ENCODE measurements at places on chromosomes 7 and 10. TPM values are rescaled to one million over a fixed set of nuclear protein-coding genes. Genes with fewer than 3 reads are reported as not detected.

DNA sequence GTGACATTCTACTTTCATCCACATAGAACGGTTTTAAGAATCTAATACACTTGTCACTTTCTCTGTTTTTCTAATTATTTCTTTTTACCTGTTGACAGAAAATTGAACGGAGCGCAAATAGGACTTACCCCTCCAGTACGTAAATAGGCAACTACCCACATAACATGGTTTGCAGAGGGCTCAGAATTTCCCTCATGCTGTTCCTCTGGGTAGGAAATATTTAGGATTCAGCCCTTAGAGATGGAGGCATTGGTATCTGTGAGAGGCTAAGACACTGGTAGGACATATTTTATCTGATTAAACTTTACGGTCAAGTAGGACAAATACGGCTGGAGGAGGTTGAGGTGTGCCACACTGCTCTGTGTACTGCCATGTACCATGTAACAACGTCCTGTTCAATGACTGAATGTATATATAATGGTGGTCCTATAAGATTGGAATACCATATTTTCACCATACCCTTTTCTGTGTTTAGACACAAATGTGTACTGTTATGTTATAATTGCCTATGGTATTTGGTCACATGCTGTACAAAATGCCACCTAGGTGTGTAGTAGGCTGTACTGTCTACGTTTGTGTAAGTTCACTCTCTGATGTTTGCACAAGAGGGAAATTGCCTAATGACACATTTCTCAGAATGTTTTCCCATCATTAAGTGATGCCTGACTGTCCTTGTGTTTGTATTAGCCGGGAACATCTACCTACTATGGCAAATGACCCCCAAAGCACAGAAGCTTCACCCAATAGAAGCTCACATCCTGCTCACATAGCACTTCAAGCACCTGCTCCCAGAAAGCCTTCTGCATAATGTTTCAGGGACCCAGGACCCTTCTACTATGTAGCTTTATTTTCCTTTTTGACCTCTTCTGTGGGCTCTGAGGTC, 429.4 kb upstream of the AKR1E2 start:
- H3K27me3 ChIP-seq: no peaks in the 10 kb centered on the region
- no peak overlapping the region for H3K27ac ChIP-seq
- no peak overlapping the region for H3K4me3 ChIP-seq
- H3K4me1 ChIP-seq: no peaks in the 10 kb centered on the region
- no peak for DNase-seq

GRCh38 chr7:157301610-157302120, 35.1 kb upstream of the DNAJB6 start:
- no peak for DNase-seq
- no peaks in the 10 kb centered on the region for H3K27me3 ChIP-seq
- H3K27ac ChIP-seq: peak overlapping the region; percentile 22
- no peaks in the 10 kb centered on the region for H3K36me3 ChIP-seq
- no peaks in the 10 kb centered on the region for H3K4me1 ChIP-seq
- H3K4me3 ChIP-seq: no peak overlapping the region

SAP25 gene
- 11.8 TPM for total RNA-seq

- no peaks in the 10 kb centered on the region for H3K36me3 ChIP-seq
- H3K4me3 ChIP-seq: no peak overlapping the region
- no peak overlapping the region for H3K27ac ChIP-seq
- H3K27me3 ChIP-seq: no peaks in the 10 kb centered on the region
Observed at GRCh38 chr10:130002606-130003005, 38.5 kb upstream of the EBF3 start.

SYT15B gene
- 68.3 TPM for total RNA-seq

- no peak for DNase-seq
- H3K4me3 ChIP-seq: no peak overlapping the region
- no peaks in the 10 kb centered on the region for H3K4me1 ChIP-seq
- no peak overlapping the region for H3K27ac ChIP-seq
- H3K36me3 ChIP-seq: no peaks in the 10 kb centered on the region
Observed at GRCh38 chr7:103636153-103636552, 190.1 kb upstream of the SLC26A5 start.

DNA sequence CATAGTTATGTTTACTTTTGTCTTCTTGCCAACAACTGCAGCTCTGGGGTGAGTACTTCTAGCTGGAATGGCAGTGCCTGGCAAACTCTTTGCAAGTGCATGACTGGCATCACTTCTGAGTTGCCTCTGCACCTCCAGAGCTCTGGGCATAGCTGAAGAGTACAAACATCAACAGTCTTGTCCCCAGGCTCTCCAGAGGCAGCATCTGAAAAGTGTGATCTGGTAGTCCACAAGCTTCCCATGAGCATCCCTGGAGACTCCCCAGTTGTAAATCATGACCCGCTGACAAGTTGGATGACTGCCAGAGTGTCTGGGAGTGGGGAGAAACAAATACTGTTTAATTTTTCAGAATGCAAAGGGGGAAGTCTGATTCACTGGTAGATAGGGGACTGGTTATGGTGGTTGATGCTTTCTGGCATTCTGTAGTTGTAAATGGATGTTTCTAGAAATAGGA, 138.9 kb upstream of the CDK13 start:
- H3K4me3 ChIP-seq: no peak overlapping the region
- no peaks in the 10 kb centered on the region for H3K4me1 ChIP-seq
- no peaks in the 10 kb centered on the region for H3K36me3 ChIP-seq
- no peak for DNase-seq
- H3K27ac ChIP-seq: no peak overlapping the region
- no peaks in the 10 kb centered on the region for H3K27me3 ChIP-seq

- no peak overlapping the region for H3K27ac ChIP-seq
- DNase-seq: no peak
- H3K4me1 ChIP-seq: no peaks in the 10 kb centered on the region
- H3K27me3 ChIP-seq: no peaks in the 10 kb centered on the region
- peaks cover 11% of the 10 kb centered on the region for H3K36me3 ChIP-seq
Observed at GRCh38 chr7:7576344-7576743, 9.7 kb downstream of the MIOS start.

DNA sequence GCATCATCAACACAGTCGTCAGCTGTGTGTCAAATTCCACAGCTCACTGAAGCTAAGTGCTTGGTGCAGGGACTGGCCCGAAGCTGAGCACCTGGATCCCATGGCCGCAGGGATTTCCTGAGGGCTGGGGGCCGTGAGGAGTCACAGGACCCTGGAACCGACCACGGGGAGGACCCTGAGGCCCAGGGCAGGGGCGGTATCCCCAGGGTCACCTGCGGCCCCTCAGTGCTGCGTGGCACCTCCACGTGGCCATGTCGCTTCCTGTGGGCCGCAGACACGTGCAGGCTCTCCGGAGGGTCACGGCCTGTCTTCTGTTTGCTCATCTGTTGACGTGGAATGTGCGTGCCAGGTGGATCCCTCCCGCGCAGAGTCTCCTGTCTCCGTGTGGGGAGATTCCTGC, 53.4 kb downstream of the NKX6-2 start:
- no peaks in the 10 kb centered on the region for H3K27me3 ChIP-seq
- H3K27ac ChIP-seq: no peak overlapping the region
- no peak overlapping the region for H3K4me3 ChIP-seq
- no peak for DNase-seq
